ENCODE measurements at places on chromosomes 1 and 21.

DNA sequence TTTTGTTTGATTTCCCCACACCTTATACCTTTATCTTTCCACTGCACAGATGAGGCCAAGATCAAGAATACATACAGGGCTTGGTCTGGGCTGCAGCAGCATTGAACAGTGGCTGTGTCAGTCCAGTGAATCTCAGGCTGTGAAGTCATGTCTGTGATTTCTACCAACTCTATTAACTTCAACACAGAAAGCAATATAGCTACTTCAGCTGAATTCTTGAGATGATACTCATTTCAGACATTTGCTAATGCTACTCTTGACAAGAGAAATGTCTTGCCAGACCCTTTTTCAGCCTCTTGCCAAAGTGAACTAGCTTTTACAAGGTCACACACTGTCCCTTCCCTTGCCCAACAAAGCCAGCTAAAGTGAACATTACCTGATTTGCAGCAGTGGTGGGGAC, 25.1 kb upstream of the HSD3B1 start:
- no peak for DNase-seq

GRCh38 chr1:81833722-81834121, 33.0 kb downstream of the ADGRL2 start:
- DNase-seq, result no peak

DNA sequence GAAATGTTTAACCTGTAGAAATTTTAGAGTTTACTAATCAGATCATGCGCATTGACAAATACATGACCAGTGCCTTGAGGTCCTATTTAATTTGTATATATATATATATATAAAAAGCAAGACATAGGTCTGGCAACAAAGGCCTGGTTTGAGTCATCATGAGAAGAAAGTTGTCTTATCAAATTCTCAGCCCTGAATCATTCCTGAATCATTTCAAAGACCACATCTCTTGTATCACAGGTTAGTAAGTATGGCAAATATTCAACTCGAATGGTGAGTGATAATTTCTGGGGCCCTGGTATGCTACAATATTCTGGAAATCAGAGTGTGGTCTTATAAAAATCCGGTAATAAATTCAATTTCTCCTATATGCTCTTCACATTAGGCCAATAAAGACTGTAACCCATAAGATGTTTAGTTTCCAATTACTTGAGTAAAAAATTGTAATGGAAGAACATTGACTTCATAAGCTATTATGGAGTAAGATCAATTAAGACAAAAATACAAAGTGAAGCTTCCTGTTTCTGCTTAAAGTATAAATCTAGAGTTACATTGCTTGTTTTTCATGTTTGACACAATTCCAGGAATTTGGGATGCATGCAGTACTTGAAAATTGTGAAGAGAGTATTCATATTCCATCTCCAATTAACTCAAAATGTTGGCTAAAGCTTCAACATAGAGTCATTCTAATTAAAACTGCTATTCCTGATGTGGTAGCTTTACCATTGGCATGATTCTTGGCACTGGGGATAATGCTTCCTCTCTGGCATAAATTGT, 309.4 kb downstream of the BRINP3 start:
- no peak for DNase-seq

DNA sequence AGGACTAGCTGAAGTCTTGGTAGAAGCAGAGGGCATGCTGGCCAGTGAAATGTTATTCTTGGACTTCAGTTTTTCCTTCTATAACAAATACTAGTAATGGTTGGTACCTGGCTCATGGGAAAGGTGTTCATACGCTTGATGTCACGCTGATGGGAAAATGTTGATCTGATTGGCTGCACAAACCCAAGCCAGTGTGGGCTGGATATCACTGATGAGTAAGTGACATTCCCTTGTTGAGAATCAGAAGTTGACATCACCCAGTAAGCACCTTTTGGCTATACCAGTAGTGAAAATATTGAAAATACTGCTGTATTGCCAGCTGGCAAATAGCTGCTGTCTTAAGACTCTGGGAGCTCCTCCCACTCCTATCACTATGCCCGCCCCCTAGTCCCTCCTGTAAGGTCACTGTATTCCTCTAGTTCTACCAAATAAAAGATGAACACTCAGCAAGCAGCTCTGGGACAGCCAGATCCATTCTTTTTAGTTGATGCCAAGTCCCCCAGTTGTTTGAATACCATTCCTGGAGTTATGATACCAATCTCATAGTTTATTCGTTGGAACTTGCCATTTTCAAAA, 168.2 kb downstream of the GRIK1 start:
- no peak for DNase-seq

DNA sequence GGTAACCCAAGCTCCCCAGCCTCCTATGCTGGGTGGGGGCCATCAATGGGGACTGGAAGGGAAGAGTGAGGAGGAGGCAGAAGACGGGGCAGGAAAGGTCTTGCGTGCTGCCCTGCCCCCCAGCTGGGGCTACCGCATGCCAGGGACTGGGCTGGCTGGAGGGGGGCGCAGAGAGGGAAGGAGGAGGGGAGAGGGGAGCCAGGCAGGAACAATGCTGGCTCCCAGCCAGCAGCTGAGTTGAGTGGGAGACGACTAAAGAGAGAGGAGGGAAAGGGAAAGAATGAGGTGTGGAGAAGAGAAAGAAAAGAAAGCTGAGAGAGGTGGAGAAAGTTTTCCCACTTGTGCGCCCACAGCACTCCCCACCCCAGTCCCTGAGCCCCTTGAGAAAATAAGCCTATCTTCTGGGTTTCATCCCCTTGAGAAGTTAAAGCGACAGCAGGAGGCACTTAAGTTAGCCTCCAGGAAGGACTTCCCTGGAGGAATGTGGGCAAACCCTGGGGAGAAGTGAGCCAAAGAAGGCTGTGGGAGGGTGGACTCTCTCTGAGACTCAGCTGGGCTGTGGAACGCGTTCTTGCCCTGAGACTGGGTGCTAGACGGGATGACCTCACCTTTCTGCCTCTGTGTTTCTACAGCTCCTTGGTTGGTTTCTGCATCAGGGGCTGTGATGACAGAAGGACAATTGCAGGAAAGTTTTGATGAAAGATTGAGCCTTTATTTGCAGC, 12.9 kb upstream of the NES start:
- DNase-seq, result no peak

DNA sequence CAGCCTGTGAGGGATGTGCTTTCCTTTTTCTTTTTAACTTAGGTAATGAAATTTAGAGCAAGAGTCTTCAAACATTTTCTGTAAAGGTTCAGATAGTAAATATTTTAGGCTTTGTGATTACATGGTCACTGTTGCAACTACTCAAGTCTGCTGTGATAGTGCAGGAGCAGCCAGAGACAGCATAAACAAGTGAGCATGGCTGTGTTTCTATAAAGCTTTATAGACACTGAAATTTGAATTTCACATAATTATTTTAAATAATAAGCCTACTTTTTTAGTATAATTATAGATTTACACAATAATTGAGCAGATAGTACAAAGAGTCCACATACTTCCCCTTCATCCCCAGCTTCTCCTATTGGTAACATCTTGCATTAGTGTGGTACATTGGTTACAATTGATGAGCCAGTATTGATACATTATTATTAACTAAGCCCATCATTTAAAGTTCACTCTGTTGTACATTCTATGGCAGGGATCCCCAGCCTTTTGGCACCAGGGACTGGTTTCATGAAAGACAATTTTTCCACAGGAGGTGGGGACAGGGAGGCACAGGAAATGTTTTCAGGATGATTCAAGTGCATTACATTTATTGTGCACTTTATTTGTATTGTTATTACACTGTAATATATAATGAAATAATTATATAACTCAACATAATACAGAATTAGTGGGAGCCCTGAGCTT, 3.0 kb downstream of the ATF6 start:
- DNase-seq, result no peak

DNA sequence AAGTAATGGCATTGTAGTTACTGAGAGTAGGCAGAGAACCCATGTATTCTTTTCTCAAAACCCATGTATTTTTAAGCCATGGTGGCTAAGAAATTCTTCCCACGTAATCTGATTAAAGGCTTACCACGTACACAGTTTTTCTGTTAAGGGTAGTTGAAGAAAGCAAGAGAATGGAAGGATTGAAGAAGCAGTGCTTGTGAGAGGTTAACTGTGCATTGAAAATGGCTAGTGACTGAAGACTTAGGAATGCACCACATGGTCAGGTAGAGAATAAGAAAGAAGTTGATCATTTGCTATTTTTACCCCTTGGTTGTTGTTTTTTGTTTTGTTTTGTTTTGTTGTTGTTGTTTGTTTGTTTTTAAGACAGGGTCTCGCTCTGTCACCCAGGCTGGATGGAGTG, 178.9 kb upstream of the SNX7 start:
- DNase-seq, result no peak

DNA sequence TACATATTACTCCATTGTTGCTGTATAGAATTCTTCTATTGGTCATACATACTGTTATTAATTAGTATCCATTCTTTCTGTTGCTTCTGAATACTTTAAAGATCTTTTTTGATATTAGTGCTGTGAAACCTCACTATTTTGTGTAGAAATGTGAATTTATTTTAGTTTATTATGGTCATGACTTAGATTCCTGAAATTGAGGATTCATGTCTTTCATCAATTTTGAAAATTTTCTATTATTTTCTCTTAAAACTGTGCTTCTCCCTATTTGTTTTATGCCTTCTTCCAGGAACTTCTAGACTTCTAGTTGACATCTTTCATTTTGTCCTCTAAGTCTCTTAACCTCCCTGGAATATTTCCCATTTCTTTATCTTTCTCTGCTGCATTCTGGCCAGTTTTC, 113.1 kb downstream of the NTPCR start:
- no peak for DNase-seq

GRCh38 chr1:235023711-235024439, 104.8 kb downstream of the TOMM20 start:
- no peak for DNase-seq

- DNase-seq, result no peak
These were observed 100.0 kb upstream of the ADAR start for GRCh38 chr1:154707901-154708463.

DNA sequence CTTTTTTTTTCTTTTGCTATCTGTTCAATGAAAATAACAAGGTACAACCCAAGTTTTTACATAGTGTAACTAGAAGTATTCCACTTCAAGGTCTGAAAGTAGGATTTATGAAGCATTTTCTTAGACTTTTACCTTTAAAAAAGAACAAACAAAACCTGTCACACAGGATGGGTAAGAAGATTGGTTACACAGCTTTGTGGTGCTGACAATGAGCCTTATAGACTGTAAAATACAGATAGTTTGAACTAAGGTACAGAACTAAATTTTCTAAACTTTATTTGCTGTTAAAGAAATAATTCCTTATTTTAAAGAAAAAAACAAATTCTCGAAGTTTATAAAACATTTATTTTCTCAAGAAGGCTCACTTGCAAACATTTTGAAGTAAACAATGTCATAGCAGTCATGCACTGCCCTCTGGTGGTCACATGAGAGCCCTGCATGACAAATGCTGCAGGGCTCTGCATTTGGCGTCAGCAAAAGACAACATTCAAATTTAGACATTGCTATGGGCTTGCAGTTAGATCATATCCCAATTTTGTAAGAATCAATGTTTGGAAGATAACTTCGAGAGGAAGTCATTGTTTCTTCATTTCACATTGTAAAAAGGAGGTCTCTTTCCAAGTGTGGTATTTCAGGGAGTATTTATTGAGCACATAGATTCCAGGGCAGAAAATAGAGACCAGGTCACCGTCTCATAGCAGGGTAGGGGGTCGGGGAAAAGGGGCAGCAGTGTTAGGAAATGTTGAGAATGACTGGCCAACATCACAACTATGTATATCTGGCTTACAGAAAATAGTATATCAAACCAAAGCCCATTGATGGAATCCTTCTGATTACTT, 115.3 kb upstream of the FMN2 start:
- peak; percentile 72 for DNase-seq

Data from sciatic nerve (tissue), 2 donors.